ENCODE measurements at places on chromosomes 12 and 14.

DNA sequence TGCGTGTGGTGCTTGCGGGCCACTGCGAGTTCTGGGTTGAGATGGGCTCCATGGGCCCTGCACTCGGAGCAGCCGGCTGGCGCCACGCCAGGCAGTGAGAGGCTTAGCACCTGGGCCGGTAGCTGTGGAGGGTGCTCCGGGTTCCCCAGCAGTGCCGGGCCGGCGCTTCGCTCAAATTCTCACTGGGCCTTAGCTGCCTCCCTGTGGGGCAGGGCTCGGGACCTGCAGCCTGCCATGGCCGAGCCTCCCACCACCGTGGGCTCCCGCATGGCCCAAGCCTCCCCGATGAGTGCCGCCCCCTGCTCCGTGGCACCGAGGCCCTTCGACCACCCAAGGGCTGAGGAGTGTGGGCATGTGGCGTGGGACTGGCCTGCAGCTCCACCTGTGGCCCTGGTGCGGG is 375.7 kb downstream of the NELL2 start:
- DNase-seq = no peak

DNA sequence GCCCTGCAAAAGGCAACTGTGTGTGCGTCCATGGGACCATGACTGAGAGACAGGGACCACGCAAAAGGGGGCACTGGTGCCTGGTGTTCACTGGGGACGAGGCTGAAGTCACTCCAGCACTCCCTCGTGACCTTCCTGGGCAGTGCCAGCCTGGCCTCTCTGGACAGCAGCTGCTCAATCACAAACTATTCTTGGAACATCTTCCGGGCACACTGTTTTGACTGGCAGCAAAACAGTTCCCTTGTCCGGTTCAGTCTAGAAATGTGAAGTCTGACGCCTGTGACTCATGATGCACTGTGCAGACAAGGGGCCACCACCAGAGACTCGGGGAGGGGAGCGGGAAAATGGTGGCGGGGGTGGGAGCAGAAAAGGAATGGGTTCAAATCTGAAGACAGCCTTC is 20.8 kb downstream of the SNRNP35 start:
- no peak for DNase-seq

- no peak for DNase-seq
These were observed 513.2 kb upstream of the MIS18BP1 start for GRCh38 chr14:45766247-45766646.

- no peak for DNase-seq
These were observed 323.4 kb downstream of the VRK1 start for GRCh38 chr14:97120611-97121031.

DNA sequence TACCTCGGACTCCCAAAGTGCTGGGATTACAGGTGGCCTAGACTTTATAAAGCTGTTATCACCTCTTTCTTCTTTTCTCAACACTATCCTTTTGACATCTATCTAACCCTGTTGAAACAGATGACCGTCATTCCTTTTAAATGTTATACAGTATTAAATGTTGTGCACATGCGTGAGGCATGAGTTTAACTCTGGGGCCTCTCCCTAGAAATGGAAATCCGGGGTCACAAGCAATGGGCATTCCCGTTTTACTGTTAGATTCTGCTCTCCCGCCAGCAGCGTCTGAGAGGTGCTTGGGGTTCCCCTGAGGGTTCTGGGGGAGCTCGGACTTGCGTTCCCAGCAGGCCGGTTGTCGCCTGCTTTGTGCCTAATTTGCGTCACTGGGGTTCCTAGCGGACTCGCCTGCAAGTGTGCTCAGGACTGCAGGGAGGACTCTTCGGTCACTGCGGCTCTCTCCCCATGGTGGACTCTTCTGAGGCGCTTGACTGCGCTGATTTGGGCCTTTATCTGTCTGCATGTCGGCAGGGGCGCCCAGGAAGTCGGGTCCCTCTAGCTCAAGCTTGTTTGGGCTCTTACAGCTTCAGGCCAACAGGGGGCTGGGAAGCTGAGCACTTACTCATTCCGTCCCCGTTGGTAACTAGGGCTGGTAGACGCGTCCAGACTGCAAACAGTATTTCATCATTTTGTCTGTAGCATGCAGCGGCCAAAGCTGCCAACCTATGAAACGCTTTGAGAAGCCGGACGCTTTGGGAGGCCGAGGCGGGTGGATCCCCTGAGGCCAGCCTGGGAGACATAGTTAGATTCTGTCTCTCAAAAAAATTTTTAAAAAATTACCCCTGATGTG is 1.2 kb upstream of the RAN start:
- DNase-seq = no peak

GRCh38 chr14:90491221-90491885 is 94.5 kb downstream of the CALM1 start:
- no peak for DNase-seq

All from iPS DF 19.7 (cell line).